ENCODE measurements at places on chromosomes 5 and 9.

GRCh38 chr5:6243706-6244338 lies 134.5 kb downstream of the MED10 start:
- DNase-seq: no peak

DNA sequence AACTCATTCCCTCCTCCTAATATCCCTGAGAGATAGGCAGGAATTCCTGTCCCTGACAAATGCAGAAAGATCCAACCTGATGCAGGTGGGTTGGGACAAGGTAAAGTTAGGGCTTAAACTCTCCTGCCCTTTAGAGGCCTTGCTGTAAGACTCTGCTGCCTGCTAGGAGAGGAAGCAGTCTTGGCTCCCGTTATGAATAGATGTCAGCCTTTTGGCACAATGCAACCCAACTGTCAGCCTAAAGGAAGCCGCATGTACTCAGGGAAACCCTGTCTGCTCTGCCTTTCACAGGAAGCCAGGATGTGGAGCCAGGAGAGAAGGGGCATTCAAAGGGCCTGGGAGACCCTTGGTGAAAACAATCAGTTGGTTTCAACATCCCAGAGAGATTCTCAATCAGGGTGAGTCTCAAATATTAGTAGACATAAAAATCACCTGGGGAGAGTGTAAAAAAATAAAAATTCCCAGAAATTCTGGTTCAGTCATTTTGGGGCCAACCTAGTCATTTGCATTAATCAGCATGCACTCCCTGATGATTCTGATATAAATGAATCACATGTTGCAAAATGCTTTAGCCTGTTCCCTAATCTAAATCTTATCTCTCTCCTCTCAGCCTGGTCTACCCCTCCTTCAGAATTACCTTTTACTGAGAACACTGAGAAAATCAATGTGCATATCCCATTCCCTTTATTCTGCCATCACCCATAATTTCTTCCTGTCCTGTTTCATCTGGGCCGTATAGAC lies 136.2 kb upstream of the TRIM32 start:
- no peak for DNase-seq

GRCh38 chr9:130423272-130423671 lies 21.5 kb upstream of the ASS1 start:
- DNase-seq: no peak

GRCh38 chr5:11248966-11249365 lies 487.9 kb upstream of the DAP start:
- no peak for DNase-seq

DNA sequence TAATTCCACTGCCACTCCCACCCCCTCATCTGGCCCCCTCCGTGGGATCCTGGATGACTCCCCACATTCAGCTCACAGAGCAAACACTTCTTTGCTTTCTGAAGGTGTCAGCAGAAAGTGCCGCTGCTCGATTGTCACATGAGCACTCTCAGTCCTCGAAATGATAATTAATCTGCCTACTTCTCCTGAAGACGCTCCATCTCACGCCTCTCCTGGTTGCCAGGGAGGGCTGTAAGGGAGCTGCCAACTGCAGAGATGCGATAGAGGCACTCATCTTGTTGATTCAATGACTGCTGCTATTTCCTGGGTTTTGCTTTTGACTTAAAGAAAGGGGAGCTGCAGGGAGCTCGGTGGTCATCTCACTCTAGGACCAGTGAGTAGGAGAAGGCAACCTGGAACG lies 206.5 kb downstream of the DAB2IP start:
- DNase-seq: no peak

DNA sequence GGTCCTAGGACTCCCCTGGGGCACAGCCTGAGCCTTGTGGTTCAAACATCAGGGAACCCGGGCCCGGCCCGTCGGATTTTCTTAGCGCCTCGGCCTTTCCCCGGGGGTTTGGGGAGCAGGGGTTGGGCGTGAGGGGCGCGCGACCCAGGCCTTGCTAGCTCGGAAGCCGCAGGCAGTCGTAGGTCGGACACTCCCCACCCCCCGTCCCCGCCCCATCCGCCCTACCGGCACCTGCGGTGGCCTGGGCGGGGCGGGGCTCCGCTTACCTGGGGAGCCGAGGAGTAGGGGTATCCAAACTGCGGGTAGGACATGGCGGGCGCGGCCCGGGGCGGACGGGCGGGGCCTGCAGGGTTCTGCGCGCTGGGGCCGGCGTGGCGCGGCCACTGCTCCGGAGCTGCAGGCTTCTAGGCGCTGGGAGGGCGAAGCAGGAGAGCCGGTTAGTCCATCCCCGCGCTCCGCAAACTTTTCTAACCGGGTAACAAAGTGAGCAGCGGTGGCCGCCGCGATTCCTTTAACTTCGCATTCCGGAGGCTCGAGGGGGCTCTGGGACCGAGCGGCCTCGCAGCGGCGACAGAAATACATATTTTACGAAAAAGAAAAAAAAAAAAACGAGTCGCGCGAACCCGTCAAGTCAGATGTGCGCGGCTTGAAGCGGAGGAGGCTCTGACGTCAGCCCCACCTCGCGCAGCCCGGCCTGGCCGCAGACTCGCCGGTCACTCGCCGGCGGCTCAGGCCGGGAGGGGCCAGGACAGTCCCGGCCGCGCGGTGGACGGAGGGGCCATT lies at the start of gene IRX4:
Gene IRX4, minus strand, starts transcription at position 589 of the 783 bp plus-strand sequence. Its CDS starts 278 bp downstream, at position 311.
- DNase-seq: no peak

GRCh38 chr5:173888473-173889131 lies 453 bp downstream of the CPEB4 start:
- no peak for DNase-seq

- no peak for DNase-seq
These were observed 21.4 kb upstream of the ALDOB start for GRCh38 chr9:101457003-101457402.

DNA sequence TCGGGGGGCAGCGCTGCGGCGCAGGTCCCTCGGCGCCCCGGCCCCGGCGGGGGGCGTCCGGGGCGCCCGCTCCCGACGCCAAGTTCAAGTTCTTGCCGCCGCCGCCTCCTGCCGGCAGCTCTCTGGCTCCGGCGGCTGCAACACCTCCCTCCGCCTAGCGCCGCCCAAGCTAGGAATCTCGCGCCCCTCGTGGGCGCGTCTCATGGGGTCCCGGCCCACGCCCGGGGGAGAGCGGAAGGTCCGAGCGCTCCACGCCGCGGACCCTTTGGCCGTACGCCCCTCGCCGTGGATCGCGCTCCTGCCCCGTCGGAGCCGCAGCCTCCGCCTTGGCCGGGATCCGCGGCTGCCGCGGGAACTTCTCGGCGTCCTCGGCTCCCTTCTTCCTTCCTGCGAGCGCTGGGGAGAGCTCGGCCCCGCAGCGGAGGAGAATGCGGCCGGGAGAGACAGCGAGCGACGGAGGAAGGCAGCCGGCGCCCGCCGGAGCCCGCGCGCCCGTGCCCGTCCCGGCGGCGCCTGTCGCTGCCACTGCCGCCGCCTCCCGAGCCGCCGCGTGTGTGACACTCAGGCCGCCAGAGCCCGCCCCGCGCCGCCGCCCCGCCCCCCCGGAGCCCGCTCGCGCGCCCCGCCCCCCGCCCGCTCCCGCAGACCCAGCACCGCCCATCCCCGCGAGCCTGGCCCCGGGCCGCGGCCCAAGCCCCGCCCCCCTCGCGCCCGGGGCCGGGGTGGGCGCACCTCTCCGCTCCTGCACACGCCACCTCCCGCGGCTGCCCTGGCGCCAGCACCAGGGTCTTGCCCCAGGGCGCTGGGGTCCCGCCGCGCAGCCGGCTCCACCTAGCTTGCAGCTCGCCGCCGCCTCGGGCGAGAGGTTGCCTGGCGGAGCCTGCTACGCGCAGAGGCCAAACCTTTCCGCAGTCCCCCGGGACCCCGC lies at the start of gene SHB:
Gene SHB, minus strand, starts transcription at position 527 of the 928 bp plus-strand sequence. CDS start 582 bp downstream, outside the sequence.
- no peak for DNase-seq

GRCh38 chr5:25763781-25764180 lies 1119.0 kb upstream of the CDH10 start:
- no peak for DNase-seq

- DNase-seq: no peak
These were observed 2.2 kb downstream of the ST6GALNAC6 start for GRCh38 chr9:127897193-127897692.

- no peak for DNase-seq
These were observed 6.9 kb upstream of the NDUFB6 start for GRCh38 chr9:32579706-32580331.

GRCh38 chr5:111854186-111854585 lies 97.2 kb upstream of the NREP start:
- no peak for DNase-seq

DNA sequence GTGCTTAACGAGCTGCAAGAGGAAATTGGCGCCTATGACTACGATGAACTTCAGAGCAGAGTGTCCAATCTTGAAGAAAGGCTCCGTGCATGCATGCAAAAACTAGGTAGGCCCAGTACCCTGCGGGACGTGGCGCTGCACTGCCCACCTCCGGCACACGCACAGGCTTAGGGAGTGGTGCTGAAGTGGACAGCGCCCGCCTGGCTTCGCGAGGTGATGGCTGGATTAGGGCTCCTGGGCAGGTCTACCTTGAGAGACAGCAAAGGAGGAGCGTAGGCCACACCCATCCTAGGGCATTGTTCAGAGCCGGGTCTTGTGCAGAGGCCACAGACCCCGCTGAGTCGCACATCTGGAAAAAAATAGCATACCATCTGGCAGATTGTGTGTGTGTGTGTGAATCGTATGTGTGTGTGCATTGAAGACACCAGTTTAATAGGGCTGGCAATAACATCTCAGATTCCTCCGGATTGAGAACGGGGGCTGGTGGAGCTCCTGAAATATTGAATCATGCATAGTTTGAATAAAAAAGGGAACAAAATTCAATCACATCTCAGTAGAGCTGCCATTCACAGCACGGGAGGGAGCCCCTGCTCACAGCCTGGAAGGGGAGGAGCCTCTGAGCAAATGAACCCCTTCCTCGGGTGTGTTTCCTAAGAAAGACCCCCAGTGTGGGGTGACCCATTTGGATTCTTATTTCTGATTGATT lies 11.1 kb downstream of the OLFM1 start:
- no peak for DNase-seq

GRCh38 chr9:136342181-136343120 lies 15.1 kb downstream of the GPSM1 start:
- no peak for DNase-seq

- DNase-seq: no peak
These were observed 295.1 kb downstream of the CDK5RAP2 start for GRCh38 chr9:120284821-120285220.

DNA sequence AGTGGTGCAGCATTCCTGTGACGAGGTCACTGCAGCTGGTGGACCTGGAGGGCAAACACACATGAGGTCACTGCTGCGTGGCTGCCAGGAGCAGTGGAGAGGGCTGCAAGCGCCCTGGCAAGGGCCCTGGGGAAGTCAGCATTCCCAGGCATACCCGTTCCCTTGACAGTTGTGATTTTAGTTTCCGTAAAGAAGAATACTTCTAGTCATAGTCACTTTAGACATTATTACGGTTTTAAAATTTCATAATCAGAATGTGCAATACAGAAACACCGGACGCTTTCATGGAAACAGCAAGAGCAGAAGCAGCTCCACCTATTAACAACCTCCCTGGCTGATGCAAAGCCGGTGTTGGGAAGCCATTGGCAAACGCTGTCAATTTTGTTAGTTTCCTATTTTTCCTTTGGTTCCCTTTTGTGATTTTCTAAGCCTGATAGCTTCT lies 129.8 kb downstream of the GADD45G start:
- DNase-seq: no peak

DNA sequence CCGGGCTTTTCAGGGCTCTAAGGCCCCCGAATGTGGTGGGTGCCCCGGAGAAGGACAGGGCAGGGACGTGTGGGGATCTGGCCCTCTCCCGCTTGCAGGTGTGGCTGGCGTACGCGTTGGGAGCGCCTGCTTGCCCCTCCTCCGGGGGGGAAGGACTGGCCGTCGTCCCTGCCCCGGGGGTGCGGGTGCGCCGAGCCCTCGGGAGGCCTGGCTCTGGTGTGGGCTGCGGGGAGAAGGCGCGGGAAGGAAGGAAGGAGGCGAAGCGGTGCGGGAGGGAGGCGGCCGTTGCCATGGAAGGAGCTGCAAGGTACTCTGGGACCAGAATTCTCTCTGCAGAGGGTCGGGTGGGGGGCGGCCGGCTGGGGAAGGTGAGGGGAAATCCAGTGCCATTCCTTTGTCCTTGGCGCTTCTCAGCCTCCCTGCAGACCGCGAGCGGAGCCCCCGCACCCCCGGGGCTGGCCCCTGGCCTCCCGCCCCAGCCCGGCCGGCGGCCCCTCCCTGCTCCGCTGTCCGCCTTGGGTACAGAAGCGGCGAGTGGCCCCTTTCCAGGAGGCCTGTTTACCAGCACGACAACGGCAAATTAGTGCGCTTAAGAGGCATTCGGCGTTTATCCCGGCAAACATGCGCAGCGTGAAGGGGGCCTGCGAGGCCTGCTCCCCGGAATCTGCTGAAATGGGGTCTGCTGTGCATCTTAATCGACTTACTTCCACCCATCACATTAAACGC lies 67.1 kb upstream of the UNC5A start:
- DNase-seq: no peak

DNA sequence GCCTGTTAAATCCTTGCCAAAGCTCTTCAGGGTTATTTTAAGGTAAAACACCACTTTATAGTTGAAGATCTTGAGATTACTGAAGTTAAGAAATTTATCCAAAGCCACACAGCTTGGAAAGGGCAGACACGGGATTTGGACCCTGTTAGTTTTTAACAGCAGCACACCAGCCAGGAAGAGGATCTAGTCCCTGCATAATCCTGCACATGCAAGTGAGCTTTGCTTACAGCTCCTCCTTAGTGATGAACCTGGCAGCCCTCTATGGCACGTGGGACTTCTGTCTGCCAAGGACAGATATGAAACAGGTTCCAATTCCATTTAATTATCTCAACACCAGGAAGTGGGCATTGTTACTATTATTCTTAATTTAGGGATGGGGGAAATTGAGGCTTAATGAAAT lies 108.7 kb downstream of the TRIM32 start:
- DNase-seq: no peak

- DNase-seq: no peak
These were observed 11.9 kb downstream of the LPCAT1 start for GRCh38 chr5:1511651-1512540.

DNA sequence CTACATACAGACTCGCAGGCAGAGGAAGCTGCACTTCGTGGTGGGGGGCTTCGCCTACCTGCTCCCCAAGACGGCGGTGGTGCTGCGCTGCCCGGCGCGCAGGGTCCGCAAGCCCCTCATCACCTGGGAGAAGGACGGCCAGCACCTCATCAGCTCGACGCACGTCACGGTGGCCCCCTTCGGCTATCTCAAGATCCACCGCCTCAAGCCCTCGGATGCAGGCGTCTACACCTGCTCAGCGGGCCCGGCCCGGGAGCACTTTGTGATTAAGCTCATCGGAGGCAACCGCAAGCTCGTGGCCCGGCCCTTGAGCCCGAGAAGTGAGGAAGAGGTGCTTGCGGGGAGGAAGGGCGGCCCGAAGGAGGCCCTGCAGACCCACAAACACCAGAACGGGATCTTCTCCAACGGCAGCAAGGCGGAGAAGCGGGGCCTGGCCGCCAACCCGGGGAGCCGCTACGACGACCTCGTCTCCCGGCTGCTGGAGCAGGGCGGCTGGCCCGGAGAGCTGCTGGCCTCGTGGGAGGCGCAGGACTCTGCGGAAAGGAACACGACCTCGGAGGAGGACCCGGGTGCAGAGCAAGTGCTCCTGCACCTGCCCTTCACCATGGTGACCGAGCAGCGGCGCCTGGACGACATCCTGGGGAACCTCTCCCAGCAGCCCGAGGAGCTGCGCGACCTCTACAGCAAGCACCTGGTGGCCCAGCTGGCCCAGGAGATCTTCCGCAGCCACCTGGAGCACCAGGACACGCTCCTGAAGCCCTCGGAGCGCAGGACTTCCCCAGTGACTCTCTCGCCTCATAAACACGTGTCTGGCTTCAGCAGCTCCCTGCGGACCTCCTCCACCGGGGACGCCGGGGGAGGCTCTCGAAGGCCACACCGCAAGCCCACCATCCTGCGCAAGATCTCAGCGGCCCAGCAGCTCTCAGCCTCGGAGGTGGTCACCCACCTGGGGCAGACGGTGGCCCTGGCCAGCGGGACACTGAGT lies 255.9 kb downstream of the SAXO1 start:
- DNase-seq: no peak

- DNase-seq: no peak
These were observed 3.3 kb downstream of the ALDH1B1 start for GRCh38 chr9:38395653-38396370.
